ENCODE measurements at places on chromosomes 5 and 9. TPM values are rescaled to one million over a fixed set of nuclear protein-coding genes. Genes with fewer than 3 reads are reported as not detected.

GRCh38 chr5:132813599-132814502, 749 bp downstream of the SOWAHA start:
- no peaks in the 10 kb centered on the region for H3K4me1 ChIP-seq
- H3K27me3 ChIP-seq = peaks cover 5% of the 10 kb centered on the region
- H3K4me3 ChIP-seq = no peak overlapping the region
- H3K27ac ChIP-seq = peak overlapping the region; percentile 76
- no peaks in the 10 kb centered on the region for H3K36me3 ChIP-seq

GRCh38 chr9:91908746-91909145, 41.3 kb downstream of the ROR2 start:
- no peaks in the 10 kb centered on the region for H3K27me3 ChIP-seq
- H3K36me3 ChIP-seq = no peaks in the 10 kb centered on the region
- H3K4me3 ChIP-seq = no peak overlapping the region
- DNase-seq = no peak
- no peak overlapping the region for H3K27ac ChIP-seq

Gene RPS14
- 2,328 TPM for total RNA-seq

Gene GPRIN1
- 0.90 TPM for total RNA-seq
